ENCODE measurements at places on chromosomes 6 and 20.

- no peak for DNase-seq
Measured at GRCh38 chr6:88749849-88750248, 213.6 kb downstream of the RNGTT start.

- DNase-seq, result no peak
Measured at GRCh38 chr6:89368999-89369398, 16.5 kb upstream of the UBE2J1 start.

GRCh38 chr20:5729348-5729747, 20.9 kb upstream of the SHLD1 start:
- DNase-seq, result no peak

DNA sequence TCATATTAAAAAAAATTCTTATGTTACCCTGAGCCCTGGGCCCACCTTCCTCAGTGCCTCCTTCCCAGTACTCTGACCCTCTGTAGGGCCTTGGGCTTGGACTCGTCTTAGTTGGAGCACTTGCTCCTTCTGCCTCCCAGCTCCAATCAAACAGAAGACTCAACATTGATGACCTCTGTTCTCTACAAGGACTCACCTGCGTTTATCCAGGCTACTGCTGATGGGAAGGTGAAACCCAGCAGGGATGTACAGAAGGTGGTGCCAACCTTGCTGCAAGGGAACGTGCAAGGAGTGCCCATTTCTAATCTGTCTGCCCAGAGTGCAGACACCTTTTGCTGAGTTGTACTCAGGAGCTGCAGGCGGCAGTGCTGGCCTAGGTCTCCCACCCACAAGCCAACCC, 38.9 kb downstream of the FYN start:
- no peak for DNase-seq

GRCh38 chr6:6826095-6826901, 237.8 kb downstream of the LY86 start:
- DNase-seq, result peak; percentile 51

GRCh38 chr20:33812152-33812849, 1.2 kb downstream of the CHMP4B start:
- DNase-seq, result peak; percentile 43

DNA sequence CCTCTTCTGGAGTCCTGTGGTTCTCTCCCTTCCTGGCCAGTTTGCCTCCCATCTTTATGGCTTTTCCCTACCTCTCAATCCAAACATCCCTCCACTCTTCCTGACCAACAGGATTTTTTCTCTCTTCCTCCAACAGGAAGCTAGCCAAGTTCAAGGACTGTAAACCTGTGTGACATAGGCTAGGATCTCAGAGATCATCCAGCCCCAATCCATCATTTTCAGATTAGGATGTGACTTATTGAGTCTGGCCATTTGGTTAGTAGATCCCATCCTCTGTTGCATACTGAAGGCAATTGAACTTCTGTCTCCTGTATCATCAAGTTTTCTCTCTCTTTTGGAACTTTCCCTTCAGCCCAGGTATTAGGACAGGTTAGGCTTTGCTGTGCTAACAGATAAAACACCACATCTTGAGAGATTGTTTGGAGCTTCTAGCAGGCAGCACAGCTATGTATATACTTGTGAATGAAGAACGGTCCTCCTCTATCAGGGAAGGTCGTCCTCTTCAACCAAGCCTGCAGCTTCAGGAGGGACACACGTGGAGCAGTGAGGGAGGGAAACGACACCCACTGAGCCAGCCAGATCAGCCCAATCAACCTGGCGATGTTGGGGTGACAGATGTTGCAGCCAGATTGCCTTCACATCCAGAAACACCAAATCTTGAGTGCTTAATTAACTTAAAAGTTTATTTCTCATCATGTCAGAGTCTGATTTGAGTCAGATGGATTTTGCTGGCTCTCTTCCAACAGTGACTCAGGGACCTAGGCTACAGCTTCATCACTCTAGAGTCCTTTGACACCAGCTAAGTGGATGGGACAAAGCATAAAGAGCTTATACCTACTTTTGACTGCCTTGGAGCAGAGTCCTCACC, 106.8 kb downstream of the GJA10 start:
- no peak for DNase-seq

GRCh38 chr6:122714059-122714458, 65.5 kb upstream of the FABP7 start:
- DNase-seq, result no peak
